ENCODE measurements at places on chromosomes 12 and 14.

DNA sequence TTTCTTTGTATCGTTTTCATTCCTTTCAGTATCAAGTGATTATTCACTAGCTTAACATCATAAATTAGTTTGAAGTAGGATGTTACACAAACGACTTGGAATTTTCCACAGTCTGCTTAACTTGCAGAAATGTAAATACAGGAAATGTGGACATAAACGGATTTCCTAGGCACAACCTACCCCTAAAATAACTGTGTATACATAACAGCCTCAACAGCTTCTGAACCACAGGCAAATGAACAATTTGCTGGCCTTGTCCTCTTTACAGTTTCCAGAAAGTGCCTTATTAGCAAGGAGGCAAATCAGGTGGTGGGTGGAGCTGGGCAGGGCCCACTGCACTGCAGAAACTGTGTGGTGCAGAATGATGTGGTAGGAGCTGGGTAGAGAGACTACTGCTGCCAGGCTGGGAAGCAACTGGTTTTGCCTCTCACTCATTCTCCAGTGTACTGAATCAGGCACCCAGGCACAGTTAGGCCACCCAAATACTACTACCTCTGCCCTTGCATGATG lies 14.1 kb downstream of the DRAM1 start:
- DNase-seq, result no peak

GRCh38 chr14:87615047-87615446 lies 377.9 kb downstream of the GALC start:
- no peak for DNase-seq

DNA sequence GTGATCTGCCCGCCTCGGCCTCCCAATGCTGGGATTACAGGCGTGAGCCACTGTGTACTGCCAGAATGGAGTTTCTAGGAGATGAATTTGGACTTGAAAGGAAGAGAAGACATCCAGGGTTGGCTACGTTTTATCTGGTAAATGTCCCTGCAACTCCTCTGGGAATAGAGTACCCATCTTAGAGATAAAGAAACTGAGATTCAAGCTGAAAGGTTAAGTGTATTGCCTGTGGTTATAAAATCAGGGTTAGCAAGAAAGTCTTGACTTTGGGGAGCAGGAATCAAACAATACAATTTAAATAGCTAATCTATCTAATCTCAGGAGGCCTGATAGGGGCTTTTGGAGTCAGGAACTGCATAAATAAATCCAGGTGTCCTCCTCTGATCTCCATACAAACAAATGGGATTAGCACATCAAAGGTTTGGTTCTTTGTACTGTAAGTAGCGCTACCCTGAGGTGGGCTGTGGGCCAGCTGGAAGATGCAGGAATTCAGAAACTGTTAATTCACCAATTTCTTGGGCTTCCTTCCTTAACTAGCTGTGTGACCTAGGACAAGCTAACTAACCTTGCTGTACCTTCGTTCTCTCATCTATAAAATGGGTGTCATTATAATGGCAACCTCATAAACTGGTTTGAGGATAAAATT lies 45.1 kb downstream of the TBX3 start:
- no peak for DNase-seq

- no peak for DNase-seq
These were observed 36.2 kb downstream of the SYNE3 start for GRCh38 chr14:95480109-95480886.

DNA sequence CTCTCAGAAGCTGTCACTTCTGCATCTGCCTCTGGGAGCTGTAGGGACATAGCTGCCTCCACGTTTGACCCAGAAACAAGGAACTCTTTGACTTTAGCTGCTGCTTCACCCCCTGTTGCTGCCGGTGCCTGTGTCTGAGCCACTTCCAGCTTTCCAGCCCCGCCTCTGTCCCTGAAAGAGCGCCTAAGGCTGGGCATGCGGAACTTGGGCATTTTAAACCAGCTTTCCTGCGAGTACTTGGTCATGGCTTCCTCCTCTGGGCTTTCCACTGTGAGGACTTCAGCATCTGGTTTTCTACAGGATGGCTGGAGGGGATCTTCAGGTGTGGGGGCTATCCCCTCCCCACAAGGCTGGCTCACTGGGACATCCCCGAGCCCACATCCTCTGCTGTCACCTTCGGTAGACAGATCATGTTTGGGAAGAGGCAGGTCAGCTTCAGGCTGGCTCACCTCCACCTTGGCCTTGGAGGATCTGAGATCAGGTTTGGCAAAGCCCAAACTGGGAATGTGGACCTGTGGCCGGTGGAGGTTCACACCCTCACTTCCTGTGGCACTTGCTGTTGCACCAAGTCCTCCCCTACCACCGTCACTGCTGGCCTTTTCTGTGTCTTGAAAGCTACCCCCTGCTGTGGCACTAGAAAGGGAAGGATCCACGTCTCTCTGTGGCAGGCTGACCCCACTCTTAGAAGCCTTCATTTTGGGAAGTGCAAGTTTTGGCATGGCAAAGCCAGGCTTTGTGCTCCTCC lies 15.2 kb downstream of the PLD4 start:
- no peak for DNase-seq

- DNase-seq, result no peak
These were observed 42.6 kb upstream of the USP15 start for GRCh38 chr12:62217466-62218194.

- DNase-seq, result no peak
These were observed 123.3 kb downstream of the TTLL5 start for GRCh38 chr14:75784314-75784686.

GRCh38 chr14:69190191-69190590 lies 1.1 kb upstream of the EXD2 start:
- DNase-seq, result no peak

DNA sequence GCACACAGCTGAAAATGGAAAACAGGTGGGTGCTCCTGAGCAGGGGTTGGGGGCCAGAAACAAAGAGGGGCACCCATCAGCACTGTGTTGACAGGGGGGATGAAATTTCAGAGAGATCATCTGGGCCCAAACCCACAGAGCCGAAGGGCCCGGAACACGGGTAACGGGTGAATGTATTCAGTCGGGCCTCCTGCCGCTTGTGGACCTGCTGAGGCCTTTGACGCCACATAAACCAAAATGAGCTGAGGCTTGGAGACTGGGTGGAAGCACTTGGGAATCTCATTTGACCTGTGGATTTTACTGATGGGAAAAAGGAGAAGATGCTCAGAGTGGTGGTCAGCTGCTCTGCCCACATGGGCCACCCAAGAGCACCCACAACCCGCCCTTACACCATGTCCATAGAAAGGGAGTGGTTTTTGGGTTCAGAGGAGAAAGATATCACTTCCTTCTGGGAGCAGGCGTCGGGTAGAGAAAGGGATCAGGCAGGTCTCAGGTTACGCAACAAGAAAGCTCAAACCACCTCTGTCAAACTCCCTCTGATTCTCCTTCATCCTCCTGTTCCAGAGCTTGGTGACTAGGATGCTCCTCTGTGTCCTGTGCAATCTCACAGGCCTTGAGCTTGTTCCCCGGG lies 106.8 kb upstream of the BCL2L14 start:
- no peak for DNase-seq

GRCh38 chr12:67988601-67989021 lies 636 bp upstream of the IFNG-AS1 start:
- no peak for DNase-seq

DNA sequence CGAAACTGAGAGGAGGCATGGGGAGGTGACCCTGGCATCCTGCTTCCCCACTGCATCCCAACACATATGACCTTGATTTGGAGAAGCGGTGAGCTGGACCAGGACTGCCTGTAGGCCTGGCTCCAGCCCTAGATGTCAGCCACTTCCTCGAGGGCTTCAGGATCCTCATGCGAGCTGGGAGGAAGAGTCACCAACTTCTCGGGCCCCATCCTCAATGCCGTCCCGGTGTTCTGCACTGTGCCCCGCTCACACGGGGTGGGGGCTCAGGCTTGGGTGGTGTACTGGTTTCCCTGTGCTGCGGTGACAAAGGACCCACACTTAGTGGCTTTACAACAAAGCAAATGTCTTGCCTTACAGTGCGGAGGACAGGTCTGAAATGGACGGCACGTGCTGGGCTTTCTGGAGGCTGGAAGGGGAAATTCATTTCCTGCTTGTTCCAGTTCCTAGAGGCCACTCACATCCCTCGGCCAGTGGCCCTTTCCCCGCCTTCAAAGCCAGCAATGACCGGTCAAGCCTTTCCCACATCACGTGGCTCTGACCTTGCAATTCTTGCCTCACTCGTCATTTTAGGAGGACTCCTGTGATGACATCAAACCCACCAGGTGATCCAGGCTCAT lies 298.1 kb upstream of the RTL1 start:
- no peak for DNase-seq

DNA sequence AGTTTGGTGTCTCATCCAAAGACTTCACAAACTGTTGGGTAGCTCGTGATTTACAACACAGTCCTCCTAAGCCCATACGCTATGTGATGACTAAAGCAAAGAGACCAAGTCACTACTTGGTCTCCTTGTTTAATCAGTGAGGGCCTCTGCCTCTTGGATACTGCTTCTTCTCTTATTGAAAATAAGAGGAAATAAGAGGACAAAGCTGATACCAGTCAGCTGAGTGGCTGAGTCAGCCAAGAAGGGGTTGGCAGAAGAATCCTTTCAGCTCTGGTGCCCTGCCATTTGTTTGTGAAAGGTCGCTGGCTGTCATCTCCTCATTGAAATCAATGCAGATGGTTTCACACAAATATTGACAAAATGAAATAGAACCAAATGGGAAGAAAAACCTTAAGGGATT lies 67.5 kb upstream of the SLC35F4 start:
- DNase-seq, result no peak

DNA sequence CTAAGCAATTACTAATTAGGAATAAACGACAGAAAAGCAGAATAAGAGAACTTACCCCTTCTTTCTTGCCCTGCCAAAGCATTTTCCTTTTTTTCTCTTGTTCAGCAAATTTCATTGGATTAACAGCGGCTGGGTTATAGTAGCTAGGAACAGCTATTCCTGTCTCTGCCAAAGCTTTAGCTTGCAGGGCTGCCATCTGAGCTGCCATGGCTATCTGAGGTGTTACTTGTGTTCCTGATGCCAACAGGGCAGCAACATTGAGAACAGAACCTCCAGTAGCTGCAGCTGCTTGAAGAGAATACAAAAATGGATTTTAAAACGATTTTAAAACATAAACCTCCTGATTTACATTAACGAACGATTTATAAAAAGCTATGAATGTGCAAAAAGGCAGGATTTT lies 7.4 kb upstream of the ZCCHC8 start:
- no peak for DNase-seq

GRCh38 chr12:95674163-95674562 lies 116.4 kb downstream of the NTN4 start:
- DNase-seq, result no peak

- no peak for DNase-seq
These were observed 4.1 kb upstream of the PAX9 start for GRCh38 chr14:36657399-36658122.

- peak; percentile 32 for DNase-seq
These were observed 28.1 kb downstream of the TNFAIP2 start for GRCh38 chr14:103151270-103151945.

DNA sequence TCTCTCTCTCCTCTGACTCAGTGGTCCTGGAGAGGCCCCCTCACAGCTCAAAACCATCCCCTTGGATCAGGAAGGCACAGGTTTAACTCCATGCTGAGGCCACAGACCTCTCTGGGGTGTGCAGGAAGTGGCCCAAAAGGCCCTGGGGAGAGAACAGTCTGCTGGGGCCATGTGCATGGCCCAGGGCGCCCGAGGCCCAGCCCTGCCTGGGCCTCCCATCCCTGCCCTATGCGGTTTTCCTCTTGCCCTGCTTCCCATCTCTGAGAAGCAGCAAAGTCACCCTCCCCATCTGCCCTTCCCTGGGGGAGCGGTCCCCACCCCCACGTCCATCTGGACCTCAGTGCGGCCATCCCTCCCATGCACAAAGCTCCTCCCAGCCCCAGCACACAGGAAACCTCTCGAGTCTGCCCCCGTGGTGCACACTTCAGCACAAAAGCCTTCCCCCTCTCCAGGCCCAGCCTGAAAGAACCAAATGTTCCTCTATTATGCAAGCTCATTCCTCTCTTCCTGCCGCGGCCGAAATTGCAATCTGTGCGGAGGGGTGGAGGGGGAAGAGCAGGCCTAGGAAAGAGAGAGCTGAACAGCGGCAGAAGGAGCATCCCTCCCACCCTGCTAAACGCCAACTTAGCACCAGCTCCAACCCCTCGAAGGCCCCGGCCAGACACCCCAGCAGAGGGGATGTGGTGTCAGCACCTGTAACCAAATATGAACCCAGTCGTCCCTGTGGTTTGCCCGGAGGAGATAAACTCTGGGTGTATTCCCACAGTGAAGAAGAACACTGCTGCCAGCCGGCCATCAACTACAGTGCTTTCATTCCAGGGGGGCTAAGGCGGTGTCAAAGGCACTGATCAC lies 108.5 kb downstream of the SCARB1 start:
- peak; percentile 92 for DNase-seq

DNA sequence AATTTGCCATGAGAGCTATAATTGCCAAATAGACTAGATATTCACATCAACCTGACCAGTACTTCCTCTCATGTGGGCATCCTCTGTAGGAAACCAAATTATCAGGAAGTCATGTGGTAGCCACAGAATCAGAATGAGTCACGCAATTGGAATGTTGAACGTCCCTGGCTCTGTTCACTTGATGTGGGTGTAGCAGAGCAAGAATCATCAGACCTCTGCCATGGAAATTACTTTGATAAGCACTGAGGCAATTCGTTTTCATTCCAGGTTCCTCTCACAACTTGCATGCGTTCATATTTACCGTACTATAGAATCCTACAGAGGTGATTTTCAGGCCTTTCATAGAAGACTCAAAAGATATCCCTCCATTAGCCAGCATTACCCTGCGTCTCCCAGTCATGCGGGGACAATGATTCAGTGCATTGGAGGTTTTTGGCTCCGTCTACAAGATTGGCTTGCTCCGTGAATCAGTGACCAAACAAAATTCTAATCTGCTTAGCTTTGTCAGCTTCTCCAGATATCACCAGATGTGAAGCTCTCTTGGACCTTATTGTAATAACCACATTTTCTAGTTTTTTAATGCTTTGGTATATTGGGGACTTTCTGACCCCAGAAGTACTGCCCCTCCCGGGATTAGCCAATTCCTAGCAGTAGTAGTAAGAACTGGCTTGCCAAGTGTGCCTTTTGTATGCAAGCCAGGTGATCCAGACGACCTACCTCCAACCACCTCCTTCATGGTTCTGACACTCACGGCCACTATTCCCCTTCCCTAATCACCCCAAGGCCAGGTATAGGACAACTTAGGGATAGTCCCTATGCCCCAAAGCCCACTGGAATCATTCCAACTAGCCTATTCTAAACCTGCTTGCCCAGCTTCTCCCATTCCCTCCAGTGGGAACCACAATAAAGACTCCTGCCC lies 133.4 kb downstream of the KICS2 start:
- DNase-seq, result peak; percentile 31

DNA sequence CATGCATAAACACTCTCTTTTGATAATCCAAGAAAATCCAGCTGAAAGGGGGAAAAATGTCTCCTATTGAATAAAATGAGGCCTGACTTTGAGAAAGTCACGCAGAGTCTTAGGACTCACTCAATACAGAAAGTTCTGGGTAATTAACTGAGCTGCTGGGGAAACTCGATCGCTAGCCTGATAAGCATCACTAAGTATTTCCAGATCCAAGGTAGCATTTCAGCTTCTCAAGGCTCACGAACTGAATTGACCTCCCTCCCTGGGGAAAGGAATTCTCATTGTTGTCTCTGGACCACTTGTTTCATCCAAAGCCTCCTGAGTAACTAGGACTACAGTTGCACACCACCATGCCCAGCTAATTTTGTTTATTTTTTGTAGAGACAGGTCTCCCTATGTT lies 13.8 kb upstream of the ANAPC5 start:
- DNase-seq, result no peak

All from midbrain (tissue), 1 donor.